A549 treated with Hydrocortisone at 1 μM for 4 hours (cell line): ENCODE measurements at places on chromosomes 12 and 14. TPM values are rescaled to one million over a fixed set of nuclear protein-coding genes. Genes with fewer than 3 reads are reported as not detected.

The B4GALNT3 gene
- 0.47 to 0.71 TPM (median 0.60 TPM) in 5 replicates for total RNA-seq

The IFNG-AS1 gene
- not detected in 5 replicates for total RNA-seq

The PLEKHD1 gene
- total RNA-seq: 0.02 to 0.07 TPM (median 0.03 TPM) in 5 replicates

The RAPGEF3 gene
- 0.45 to 0.62 TPM (median 0.56 TPM) in 5 replicates for total RNA-seq

The CMKLR1 gene
- total RNA-seq: 0.01 to 0.21 TPM (median 0.05 TPM) in 4 of 5 replicates, not detected in the other

The AMIGO2 gene
- total RNA-seq: 49.8 to 91.4 TPM (median 75.9 TPM) in 5 replicates

The FAM90A1 gene
- 0.09 to 0.31 TPM (median 0.18 TPM) in 5 replicates for total RNA-seq

The OAS1 gene
- total RNA-seq: 27.1 to 42.4 TPM (median 35.3 TPM) in 5 replicates

The LRRC43 gene
- 0.09 to 0.52 TPM (median 0.13 TPM) in 4 of 5 replicates, not detected in the other for total RNA-seq

The TSHR gene
- not detected in 5 replicates for total RNA-seq
